ENCODE measurements at places on chromosomes 13 and 19.

- no peak for DNase-seq
These were observed 16.5 kb downstream of the ARHGEF7 start for GRCh38 chr13:111131611-111132010.

DNA sequence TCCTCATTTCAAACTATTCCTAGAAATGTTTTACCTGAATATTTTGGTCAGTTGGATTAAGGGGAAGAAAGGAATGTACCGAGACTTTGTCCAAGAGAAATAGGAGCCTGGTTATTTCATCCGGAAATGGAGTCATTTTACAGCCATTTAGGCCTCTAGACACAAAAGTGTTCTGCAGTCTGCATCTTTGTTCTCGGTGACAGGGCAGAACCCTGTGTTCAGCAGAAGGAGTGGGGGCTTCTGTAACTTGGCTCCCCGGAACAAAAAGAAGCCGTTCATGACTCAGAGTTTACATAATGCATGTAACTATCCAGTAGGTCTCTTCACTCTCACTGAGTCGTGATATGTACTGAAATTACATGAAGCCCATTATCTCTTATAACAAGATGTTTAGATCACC lies 21.6 kb upstream of the FNDC3A start:
- no peak for DNase-seq

DNA sequence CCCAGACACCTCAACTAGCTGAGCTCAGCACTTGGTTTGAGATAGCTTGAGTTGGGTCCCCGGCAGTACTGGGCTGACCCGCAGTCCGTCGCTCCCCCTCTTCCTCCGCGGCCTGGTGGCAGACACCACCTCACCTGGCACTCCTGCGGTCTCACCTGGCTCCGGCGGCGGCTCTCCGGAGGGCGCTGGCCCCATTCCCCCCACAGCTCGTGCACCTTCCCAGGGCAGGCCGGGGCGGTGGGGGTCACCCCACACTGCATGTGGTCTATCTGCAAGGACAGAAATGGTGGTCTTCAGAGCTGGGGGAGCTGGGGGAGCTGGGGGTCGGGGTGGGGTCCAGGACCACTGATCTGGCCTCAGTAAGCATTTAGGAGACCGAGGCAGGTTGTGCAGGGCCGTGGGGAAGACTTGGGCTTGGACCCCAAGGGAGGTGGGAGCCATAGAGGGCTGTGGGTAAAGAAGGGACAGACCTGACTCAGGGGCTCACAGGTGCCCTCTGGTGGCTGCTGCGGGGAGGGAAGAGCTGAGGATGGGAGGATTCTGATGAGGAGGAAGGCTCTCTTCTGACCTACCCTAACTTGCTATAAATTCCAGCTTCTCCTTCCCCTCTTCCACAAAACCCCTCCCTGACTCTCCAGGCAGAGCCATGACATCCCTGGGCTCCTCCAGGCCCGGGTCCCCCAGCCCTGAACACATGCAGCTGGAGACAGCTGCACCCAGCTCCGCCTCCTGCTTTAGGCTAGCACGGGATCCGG lies 6.7 kb upstream of the PLIN4 start:
- peak; percentile 75 for DNase-seq

GRCh38 chr19:7636691-7637373 lies at the start of gene STXBP2:
STXBP2 (plus strand) TSS chr19:7637110; CDS start chr19:7637150, 40 bp downstream.
- DNase-seq = peak; percentile 91

GRCh38 chr13:49497272-49497671 lies 1.5 kb downstream of the PHF11 start:
- no peak for DNase-seq

GRCh38 chr13:94170145-94170571 lies 309.3 kb downstream of the DCT start:
- no peak for DNase-seq

GRCh38 chr19:47633517-47633916 lies 24.6 kb downstream of the BICRA start:
- DNase-seq = no peak

DNA sequence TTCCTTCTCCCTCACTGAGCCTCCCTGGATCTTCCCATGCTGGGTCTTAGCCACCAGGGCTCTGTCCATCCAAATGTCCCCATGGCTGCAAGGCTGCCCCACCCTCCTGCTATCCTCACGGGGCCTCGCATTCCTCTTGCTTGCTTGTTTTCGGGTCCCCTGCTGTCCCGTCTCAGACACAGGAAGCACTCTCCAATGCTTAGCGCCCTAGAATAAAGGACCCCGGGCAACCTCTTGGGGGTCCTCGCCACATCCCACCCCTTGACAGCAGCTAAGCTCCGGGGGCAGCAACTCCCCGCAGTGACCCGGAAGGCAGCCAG lies 23.7 kb downstream of the SH3GL1 start:
- DNase-seq = no peak

DNA sequence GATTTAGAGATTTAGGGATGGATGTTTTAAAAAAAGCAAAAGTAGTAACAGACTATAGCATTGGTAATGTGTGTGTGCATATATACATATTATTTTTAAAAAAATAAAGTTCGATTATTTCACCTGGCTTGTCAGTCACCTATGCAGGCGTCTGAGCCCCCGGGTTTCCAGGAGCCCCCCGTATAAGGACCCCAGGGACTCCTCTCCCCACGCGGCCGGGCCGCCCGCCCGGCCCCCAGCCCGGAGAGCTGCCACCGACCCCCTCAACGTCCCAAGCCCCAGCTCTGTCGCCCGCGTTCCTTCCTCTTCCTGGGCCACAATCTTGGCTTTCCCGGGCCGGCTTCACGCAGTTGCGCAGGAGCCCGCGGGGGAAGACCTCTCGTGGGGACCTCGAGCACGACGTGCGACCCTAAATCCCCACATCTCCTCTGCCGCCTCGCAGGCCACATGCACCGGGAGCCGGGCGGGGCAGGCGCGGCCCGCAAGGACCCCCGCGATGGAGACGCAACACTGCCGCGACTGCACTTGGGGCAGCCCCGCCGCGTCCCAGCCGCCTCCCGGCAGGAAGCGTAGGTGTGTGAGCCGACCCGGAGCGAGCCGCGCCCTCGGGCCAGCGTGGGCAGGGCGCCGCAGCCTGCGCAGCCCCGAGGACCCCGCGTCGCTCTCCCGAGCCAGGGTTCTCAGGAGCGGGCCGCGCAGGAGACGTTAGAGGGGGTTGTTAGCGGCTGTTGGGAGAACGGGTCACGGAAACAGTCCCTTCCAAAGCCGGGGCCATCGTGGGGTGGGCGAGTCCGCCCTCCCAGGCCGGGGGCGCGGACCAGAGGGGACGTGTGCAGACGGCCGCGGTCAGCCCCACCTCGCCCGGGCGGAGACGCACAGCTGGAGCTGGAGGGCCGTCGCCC lies 840 bp upstream of the CCNA1 start:
- DNase-seq = no peak

DNA sequence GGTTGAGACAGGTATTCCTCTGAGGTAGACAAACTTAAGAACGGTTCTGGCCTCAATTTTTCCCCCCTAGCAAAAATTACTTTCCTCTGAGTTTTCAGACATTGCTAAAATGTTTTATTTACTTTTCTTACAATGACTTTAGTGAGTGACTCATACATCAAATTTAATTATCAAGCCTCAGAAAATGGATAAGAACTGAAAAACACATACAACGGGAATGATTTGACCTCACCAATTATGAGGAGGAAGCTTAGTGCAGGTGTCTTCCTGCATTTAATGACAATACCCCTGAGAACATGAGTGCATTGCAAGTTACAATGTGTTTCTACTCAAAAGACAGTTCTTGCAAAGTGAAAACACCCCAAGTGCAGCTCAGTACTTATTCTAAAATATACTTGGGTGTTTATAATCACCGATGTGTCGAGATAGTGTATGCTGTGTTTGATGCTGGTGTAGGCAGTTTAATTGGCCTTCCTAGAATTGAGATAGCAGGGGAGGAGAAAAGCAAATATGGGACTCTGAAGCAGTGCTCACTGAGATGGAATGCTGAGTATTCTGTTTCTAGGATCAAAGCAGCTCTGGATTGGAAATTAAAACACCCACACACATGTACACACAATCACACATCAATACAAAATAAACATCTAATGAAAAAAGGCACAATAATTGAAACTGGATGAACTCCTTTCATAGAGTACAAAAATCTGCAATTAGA lies 189.5 kb upstream of the SLC10A2 start:
- DNase-seq = no peak

DNA sequence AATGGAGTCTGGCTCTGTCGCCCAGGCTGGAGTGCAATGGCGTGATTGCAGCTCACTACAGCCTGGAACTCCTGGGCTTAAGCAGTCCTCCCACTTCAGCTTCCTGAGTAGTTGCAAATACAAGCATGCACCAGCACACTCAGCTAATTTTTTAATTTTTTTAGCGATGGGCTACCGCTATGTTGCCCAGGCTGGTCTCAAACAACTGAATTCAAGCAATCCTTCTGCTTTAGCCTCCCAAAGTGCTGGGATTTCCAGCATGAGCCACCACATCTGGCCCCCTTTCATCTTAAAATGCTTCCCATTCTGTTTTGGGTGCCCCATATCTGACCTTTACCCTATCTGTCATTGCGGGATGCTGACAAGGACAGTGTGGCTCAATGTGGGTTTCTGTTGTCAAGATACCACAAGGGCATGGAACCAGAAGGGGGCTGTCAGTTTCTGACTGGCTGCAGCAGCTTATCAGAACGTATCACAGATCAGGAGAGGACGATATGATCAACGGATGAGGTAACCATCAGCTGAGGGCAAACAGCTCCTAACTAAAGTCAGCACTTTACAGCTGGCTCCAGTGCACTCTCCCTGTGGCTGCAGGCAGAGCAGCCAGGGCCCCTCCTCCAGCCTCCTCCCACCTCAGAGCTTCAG lies 32.4 kb downstream of the GPR42 start:
- no peak for DNase-seq

- DNase-seq = no peak
These were observed 127.6 kb upstream of the RFC3 start for GRCh38 chr13:33690354-33690753.

DNA sequence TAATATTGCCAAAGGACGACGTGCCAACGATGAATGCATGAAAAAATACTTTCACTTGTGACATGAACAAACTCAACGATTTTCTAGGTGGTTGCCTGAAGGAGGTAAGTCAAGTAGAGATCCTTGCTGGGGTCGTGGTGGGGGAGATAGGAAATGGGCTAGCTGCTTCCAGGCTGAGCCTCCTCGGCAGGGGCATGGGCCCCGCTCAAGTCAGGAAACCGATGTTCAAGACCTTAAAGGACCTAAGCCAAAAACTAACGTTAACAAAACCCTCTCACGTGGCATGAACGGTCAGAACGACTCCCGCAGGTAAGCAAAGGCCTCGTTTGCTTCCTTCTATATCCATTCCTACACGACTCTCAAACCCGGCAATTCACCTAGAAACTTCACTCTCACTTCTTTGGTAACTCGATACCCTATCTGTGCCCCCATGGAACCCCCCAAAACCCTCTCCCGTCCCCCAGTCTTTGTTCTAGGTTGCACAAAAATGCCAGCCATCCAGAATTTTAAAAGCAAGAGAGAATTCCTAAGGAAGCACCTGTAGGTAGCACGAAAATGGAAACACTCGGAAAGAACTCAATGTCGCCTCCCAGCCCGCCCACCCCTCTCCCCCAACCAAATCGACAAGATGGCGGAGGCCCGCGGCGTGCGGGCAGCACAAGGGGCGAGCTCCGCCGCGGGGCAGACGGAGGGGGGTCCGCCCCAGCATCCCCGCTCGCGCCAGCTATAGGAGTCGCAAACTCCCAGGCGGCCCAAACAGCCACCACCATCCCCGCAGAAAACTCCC lies 13.6 kb downstream of the ACP4 start:
- peak; percentile 26 for DNase-seq

DNA sequence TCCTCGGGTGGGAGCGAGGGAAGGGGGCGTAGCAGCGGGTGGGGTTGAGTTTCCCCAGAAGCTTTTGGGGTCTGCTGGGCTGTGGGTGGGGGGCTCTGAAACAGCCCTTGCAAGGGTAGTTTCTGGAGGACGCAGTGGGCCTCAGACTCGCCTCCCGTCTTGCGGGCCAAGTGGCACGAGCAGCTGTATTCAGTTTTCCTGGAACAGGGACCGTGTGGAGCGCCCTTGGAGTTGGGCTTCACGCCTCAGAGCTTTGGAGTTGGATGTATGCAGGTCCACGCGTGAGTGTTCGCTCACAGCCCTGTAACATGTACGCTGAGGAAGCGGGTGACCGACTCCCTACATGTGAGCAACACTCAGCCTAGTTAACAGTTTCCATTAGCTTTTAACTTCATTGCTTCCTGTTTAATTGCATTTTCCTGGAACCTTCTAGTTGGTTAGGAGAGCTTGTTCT lies 603 bp downstream of the TM9SF2 start:
- peak; percentile 42 for DNase-seq
